GM19239 (cell line): ENCODE measurements at places on chromosomes 2 and 18.

GRCh38 chr2:134668821-134669220 is 50.0 kb downstream of the TMEM163 start:
- DNase-seq = no peak

GRCh38 chr18:77754475-77755044 is 504.9 kb downstream of the GALR1 start:
- DNase-seq = no peak

- DNase-seq = no peak
Measured at GRCh38 chr2:159106109-159106508, 137.7 kb downstream of the TANC1 start.

DNA sequence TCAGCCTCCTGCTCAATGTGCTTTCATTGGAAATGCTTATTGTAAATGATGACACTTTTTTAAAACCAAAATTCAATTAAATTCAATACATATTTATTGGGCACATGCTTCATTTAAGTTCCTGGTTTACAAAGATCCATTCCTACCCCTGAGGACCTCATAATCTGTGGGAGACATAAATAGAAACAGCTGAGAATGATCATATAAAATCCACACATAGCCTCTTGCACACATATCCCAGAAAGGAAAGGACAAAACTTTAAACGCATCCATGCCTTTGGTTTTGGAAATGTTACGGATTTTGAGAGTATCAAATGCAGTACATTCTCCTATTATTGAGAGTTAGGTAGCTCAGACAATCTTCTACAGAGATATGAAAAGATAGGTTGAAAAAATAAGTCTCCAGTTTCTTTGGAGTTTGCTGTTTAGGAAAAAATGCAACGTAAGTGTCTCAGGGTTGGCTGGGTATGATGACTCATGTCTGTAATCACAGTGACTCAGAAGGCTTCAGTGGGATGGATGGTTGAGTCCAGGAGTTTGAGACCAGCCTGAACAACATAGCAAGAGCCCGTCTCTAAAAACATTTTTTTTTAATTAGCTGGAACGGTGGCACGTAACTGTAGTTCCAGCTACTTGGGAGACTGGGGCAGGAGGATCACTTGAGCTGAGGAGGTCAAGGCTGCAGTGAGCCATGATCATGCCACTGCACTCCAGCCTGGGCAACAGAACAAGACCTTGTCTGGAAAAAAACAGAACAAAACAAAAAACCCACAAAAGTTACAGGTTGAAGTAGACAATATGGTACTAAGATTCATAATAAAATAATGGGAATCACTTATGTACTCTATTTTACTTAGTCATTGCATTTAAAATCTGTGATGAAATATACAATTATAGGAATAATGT is 3.9 kb upstream of the PRELID3A start:
- DNase-seq = no peak
